ENCODE measurements at places on chromosomes 2 and 18. TPM values are rescaled to one million over a fixed set of nuclear protein-coding genes. Genes with fewer than 3 reads are reported as not detected.

The SKA1 gene
- total RNA-seq = 34.3 TPM

The GKN1 gene
- not detected for total RNA-seq

The MC5R gene
- total RNA-seq = not detected

The ASXL2 gene
- 6.6 TPM for total RNA-seq

The PLEKHA3 gene
- 2.0 TPM for total RNA-seq

The IL37 gene
- not detected for total RNA-seq
